ENCODE measurements at places on chromosomes 16 and 17.

GRCh38 chr16:57003439-57004386 is 14.4 kb downstream of the NLRC5 start:
- no peak for DNase-seq

DNA sequence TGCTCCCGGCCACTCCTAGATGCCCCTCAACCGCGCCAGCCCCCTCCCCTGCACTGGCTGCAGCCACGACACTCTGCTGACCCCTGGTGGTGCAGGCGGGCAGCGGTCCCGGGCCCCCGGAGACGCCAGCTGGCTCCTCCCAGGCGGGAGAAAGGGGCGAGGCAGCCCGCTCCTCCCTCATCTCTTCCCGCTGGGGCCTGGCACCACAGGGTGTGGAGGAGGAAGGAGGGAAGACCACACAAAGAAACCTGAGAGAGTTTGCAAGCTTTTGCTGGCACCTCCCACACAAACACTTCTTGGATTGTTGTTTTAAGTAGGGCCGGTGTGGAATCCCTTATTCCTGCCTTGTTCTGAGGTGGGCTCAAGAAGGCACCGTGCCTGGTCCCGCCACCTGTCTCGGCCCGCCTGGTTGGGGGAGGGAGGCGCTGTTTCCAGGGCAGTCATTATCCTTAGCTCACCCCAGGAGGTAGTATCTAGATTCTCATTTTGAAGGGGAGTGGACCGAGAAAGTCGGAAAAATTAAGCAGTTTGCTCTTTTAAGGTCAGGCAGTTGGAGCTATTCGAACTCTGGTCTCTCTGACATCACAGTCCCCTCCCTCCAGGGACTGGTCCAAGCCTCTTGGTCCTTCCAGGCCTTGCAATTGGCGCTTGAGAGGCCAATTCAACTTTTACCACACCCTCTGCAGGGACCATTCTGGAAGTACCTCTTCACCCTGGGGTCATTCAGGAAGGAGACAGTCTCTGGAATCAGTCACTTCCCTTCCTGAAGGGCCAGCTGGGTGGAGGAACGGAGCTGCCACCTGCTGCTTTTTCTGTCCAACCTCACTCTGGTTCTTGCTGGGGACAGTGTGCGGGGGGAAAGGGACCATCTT is 959 bp upstream of the ANKRD13B start:
- peak; percentile 94 for DNase-seq

- DNase-seq = no peak
These were observed 4.9 kb downstream of the TIMM22 start for GRCh38 chr17:1001640-1002411.

- no peak for DNase-seq
These were observed 42.4 kb upstream of the ZFP90 start for GRCh38 chr16:68496689-68497088.

DNA sequence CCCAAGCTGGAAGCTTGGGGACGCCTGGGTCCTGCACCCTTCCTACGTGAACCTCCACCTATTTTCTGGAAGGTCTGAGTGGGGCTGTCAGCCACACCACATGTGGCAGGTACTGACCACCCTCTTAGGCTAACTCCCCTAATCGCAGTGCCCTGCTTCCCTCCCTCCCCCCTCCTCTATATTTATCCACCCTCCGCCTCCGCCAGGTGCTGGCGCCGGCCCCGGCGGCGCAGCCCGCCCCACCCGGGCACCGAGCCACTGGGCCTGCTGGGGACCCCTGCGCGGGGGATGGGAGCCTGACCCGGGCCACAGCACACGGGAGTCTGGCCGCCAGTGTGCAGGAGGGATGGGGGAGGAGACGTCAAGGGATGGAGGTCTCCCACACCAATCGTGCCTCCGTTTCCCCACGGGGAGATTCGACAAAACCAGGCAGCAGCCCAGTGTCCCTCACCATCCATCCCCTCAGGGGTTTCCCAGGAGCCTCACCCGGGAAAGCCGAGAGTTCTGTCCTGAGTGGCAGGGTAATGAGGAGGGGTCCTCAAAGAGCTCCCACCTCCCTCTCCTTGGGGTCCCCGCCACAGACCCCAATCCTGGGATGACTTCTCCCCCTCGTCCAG is 1.3 kb downstream of the PLEKHH3 start:
- DNase-seq = no peak

DNA sequence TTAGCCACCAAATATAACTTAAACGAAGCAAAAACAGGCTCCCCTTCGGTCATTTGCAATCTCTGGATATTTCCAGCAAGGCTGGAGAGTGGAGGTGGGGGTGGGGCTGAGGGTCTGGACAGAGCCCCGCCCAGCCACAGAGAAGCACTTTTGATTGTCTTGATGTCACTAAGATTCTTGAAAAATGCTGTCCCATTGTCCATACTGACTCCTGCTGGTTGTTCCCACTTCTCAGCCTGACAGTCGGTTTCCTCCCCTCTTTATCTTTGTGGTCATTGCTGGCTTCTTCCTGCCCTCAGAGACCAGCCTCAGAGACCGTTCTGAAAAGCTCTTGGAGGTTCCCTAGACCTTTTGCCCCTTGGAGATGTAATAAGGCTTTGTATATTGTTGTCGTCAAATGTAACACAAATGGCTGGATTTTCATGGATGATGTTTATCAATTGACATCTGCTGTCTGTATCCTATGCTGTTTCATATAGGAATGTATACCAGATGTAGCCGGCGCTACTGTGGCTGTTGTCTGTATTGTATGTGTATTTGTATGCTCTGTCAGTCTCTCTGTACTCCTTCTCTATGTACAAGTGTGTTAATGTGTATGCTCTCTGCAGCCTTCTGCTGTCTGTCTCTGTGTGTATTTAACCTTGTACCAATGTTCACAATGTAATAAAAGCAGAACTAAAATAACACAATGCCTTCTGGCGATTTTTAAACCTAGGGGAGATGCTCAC is 94.8 kb upstream of the DNAH9 start:
- DNase-seq = no peak

DNA sequence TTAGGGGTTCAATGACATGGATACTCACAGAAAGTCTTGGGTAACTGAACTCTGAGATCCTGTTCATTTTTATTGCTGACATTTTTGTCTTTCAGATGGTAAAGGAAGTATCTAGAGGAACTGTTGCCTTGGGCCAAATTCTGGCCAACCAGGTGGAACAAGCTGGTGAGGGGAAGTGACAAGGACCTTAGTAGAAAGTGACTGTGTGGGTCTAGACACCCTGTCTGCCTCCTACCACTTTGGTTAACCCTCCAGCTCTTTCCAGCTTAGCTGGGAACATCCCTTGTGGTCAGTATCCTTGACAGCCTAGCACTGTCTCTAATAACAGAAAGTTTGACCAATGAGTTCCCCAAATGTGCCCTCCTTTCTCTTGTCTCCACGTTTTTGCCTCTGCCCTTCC is 28.8 kb upstream of the PRKCB start:
- DNase-seq = no peak

All from GM19239 (cell line).